ENCODE measurements at places on chromosomes 6 and 20.

- no peak for DNase-seq
Measured at GRCh38 chr6:161210857-161211256, 63.0 kb downstream of the AGPAT4 start.

DNA sequence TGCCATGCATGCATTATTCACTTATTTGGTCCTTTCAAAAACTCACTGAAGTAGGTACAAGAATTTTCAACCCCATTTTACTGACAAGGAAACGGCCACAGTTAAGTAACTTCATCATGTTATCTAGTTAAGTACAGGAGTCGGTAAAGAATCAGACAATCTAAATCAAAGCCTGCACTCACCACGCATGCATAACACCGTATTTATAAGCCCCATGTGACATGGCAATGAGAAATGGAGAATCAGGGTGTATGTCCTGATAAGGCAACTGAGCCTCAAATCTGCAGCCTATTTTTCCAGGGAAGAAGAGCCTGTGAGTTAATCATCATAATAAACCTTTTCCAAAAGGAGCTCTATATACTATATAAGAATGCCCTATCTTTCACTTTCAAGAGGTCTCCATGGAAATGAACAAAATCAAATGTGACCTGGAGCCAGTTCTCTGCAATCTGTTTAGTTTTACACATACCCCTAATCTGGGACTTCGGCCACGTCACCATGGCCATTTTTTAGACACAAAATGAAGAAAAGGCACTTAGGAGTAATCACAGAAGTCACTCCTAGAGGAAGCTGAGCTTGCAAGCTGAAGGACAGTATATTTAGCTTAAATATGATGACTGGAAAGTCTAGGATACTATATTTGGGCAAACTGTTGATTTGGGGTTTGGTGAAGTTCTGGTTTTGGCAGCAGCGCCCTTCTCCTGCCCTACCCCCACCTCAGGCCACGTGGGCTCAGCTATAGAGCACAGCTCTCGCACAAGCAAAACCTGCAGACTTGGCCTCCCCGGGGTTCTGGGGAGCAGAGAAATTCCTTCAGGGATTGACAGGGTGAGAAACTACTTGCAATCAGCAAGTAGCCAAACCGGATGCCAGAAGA is 19.2 kb downstream of the TRAM2 start:
- DNase-seq: no peak

DNA sequence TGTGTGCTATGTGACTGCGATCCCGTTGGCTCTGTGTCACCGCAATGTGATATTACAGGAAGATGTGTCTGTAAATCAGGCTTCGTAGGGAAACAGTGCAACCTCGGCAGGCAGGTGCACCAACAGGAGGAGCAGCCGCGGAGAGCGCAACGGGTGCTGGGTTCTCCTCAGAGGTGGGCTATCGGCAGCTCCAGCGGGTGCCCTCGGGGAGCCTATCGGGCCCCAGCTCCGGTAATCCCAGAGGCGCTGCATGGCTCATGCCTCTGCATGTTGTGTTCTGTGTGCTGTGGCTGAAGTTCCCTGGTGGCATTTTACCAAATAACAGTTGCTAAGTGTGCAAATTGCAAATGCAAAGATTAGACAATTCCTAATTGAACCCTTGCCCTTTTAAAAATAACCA is 409.9 kb downstream of the LAMA2 start:
- DNase-seq: no peak

GRCh38 chr6:37667050-37667814 is 30.5 kb downstream of the MDGA1 start:
- DNase-seq: no peak

DNA sequence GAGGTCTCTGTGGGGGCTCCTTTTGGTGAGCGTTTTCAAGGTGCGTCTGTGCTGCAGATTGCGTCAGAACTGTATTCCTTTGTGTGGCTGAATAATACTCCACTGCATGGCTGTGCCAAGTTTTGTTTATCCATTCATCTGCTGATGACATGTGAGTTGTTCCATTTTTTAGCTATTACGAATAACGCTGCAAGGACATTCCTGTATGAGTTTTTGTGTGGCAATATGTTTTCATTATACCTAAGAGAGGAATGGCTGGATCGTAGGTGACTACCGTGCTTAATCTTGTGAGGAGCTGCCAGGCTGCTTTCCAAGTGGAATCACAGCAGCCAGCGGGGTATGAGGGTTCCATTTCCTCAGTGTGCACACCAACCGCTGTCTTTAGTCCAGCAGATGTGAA is 1.1 kb upstream of the DACT2 start:
- no peak for DNase-seq

GRCh38 chr6:125549202-125549884 is 200.1 kb upstream of the HEY2 start:
- DNase-seq: no peak

DNA sequence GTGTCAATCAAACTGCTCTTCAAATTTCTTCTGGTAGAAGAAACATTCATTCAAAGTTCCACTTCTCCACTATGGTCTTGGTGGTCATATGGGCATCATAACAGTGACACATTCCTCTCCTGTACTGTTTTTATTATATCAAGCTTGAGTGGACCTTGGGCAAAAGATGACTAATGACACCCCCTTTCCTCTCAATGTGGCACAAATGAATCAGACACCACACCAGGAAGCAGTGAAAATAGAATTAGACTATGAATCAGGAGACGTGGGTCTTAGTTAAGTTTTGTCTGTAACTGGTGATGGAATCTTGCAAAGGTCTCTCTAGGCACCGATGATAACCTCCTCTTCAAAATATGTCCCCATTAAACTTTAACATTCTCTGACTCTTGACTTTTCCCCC is 9.0 kb upstream of the NRSN1 start:
- DNase-seq: no peak

GRCh38 chr6:26123947-26124780 is 36.9 kb downstream of the HFE start:
- peak; percentile 99 for DNase-seq

DNA sequence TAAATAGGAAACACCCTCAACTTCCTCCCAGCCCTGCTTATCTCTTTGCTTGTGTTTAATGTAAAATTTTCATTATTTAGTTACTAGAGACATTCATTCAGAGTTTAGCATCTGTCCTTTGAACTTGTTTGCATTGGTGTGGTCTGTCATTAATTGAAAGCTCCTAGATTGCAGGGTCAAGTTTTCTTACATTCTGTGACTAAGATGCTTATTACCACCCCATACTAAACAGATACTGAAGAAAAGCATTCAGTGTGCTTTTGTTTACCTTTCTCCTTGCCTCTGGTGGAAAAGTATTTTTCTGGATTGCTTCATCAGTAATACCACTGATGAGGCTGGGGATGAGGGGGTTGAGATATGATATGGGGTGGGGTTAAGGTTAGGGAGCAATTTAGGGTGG is 199.0 kb downstream of the SAMD5 start:
- no peak for DNase-seq

GRCh38 chr6:52360028-52360427 is 1.9 kb upstream of the PAQR8 start:
- DNase-seq: no peak

DNA sequence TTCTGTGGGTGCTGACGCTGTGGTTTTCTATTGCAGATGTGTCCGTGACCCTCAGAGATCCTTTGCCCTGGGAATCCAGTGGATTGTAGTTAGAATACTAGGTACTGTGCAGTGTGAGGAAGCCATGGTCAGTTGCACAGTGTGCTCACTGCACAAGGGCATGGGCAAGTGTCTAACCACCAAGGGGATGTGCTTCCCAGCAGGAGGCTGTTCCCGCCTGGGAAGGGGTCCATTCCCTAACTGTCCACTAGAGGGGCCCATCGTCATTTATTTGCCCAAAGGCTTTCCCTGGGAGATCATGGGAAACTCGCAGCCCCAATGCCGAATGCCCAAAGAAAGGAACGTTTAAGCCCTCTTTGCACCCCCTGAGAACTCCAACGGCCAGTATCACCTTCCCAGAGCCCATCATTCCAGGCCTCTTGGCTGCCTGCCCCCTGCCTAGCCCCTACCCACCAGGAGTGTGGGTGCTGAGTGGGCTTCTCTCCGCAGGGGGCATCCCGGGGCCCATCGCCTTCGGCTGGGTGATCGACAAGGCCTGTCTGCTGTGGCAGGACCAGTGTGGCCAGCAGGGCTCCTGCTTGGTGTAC is 26.2 kb downstream of the SLCO4A1 start:
- peak; percentile 76 for DNase-seq

GRCh38 chr6:118198746-118199145 is 291.7 kb downstream of the SLC35F1 start:
- DNase-seq: no peak

GRCh38 chr6:47977314-47977713 is 133.7 kb downstream of the PTCHD4 start:
- no peak for DNase-seq

GRCh38 chr6:29968905-29969304 is 26.6 kb downstream of the HLA-A start:
- no peak for DNase-seq

GRCh38 chr20:21433329-21433890 is 36.1 kb upstream of the NKX2-4 start:
- no peak for DNase-seq

DNA sequence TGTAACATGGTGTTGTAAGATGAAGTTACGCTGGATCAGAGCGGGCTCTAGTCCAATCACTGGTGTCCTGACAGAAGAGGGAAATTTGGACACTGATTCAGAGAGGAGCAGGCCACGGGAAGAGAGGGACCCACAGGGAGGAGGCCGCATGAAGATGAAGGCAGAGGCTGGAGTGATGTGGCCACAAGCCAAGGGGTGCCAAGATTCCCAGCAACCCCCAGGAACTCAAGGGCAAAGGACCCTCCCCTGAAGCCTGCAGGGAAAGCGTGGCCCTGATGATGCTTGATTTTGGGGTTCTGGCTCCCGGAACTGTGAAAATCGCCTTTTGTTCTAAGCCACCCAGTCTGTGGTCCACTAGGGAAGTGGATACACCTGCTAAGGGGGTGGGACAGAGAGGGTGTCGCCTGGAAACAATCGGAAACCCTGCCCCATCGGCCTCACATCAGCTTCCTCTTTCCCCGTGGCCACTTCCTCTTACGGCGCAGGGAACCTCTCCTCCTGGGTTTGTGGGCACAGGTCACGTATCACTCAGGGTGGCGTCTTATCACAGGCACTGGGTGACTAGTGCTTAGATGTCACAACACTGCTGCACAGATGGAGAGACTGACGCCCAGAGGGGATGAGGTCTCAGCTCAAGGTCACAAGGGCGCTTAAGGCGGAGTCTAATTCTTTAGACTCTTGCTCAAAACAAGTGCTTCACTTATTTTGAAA is 58.0 kb downstream of the SULF2 start:
- no peak for DNase-seq

GRCh38 chr6:43113431-43114260 is 37.5 kb downstream of the PTK7 start:
- no peak for DNase-seq

DNA sequence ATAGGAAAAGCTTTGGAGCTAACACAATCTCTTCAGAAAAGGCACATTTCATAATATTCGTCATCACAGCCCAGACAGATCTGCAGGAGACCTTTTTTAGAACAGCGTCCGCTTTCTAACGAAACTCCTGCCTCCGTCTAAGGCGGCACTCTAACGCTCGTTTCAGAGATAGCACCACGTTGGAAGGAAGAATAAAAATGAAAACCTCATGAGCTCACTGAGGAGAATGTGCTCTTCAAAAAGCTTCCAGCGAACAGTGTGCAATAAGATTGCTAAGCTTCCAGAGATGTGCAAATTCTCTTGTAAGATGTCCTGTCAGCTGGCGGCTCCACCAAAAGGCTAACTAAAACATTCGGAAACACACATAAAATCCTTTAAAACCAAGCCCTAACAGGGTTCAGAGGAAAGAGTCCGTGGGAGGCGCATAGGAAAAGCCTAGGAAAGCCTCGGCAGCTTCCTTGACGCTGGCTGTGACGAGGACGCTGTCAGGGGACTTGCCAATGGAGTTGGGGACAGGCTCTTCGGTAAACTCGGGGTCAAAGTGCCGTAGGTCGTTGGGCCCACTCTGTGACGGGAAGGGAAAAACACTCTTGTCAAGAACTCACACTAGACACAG is 117.6 kb upstream of the SLC2A12 start:
- peak; percentile 22 for DNase-seq

- no peak for DNase-seq
Measured at GRCh38 chr6:154649721-154650120, 83.5 kb upstream of the SCAF8 start.

- no peak for DNase-seq
Measured at GRCh38 chr6:36373368-36374019, 14.0 kb downstream of the ETV7 start.

GRCh38 chr6:20217324-20217855 is 5.1 kb upstream of the MBOAT1 start:
- DNase-seq: no peak

- peak; percentile 76 for DNase-seq
Measured at GRCh38 chr20:59032713-59033059, 551 bp upstream of the ATP5F1E start.

DNA sequence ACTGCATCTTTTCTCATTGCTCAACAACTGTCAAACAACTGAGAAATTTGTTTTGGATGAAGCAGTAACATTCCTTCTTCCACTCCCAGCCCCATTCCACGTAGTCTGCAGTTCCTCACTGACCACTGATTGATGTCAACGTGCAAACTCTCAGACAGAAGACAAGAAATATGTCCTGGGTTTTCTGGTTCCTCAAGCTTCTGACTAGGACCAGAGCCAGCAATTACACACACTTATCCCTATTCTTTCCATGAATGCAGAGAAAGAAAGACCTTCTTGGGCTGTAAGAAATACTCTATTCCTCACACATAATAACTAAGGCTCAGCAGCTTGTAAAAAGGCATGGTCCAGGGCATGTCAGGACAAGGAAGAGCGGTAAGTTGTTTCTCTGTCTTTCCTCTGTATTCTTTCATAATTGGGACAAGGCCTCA is 790.1 kb upstream of the SLC35B3 start:
- no peak for DNase-seq

DNA sequence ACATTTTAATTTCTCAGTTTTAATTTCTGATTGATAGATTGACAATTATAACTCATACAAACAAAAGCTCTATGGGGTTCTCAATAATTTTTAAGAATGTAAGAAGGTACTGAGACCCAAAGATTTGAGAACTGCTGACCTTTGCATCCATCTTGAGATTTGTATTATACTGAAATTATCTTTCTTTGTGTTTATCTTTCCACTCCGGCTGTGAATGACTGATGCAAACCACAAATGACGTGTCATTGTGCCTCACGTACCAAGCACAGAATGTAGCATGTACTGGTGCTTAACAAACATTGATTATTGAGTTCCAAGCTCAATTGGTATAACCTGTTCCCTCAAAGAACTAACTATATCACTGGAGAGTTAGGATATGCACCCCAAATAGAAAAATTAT is 152.1 kb upstream of the SMLR1 start:
- DNase-seq: no peak

DNA sequence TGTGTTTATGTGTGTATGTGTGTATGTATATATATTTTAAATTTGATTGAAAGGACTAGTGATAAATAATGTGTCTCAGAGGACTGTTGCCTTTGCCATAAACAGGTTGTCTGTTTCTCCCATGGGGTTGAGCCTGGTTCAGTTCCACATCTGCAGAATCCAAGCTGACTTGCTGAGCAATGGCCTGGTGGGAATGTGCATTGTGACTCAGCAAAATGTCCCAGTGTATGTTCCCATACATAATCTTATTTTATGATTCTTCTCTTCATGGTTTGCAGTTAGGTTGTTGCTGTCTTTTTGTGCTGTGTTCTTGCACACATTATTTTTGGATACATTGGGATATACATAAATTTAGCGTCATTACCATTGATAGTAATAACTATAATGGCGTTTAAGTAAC is 115.6 kb upstream of the SLC24A3 start:
- no peak for DNase-seq

All from NCI-H524 (cell line).